Stimulated activated CD8-positive, alpha-beta memory T cell treated with anti-CD3 and anti-CD28 coated beads, Interleukin-12 subunit alpha, Interleukin-12 subunit beta, amount 100 ng/mL, for 1 hour (primary cell): ENCODE measurements at places on chromosomes 5 and 9.

DNA sequence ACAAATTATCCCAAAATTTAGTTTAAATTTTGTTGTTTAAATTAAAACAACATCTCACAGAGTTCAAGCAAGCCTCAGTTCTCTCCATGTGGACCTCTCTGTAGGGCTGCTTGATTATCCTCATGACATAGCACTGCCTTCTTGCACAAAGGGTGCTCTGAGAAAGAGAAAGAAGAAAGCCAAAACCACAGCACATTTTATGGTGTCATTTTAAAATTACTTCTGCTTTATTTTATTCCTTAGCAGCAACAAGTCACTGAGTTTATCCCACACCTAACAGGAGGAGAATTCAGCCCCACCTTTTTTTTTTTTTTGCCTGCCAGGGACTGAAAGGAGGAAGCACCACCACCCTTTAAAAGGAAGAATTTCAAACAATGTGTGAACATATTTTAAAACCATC, 12.8 kb upstream of the KCNV2 start:
- no peak for DNase-seq

- DNase-seq: no peak
These were observed 112.8 kb upstream of the CTNND2 start for GRCh38 chr5:12017007-12017406.

DNA sequence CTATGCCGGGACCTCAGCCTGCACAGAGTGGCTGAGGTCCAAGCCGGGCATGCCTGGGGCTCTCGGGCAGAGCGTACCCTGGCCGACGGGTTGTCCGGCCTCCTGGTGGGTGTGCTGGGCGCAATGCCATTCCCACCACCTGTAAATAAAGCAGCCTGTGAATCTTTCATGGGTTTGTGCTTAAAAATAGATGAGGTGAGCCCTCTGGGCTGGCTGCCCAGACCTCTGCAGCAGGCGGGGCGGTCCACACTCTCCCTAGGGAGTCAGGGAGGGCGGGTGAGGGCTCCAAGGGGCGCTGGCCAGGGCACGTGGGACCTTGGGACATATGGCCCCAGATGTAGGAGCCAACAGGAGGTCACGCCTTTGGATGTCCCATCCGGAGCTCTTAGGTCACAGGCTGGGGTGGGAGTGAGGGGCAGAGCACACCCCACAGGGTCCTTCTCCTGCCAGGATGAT, 3.6 kb upstream of the AGPAT2 start:
- DNase-seq: no peak

- no peak for DNase-seq
These were observed 7.2 kb upstream of the SFXN1 start for GRCh38 chr5:175471196-175471595.

GRCh38 chr9:74407166-74407565, 90.0 kb upstream of the RORB start:
- no peak for DNase-seq

DNA sequence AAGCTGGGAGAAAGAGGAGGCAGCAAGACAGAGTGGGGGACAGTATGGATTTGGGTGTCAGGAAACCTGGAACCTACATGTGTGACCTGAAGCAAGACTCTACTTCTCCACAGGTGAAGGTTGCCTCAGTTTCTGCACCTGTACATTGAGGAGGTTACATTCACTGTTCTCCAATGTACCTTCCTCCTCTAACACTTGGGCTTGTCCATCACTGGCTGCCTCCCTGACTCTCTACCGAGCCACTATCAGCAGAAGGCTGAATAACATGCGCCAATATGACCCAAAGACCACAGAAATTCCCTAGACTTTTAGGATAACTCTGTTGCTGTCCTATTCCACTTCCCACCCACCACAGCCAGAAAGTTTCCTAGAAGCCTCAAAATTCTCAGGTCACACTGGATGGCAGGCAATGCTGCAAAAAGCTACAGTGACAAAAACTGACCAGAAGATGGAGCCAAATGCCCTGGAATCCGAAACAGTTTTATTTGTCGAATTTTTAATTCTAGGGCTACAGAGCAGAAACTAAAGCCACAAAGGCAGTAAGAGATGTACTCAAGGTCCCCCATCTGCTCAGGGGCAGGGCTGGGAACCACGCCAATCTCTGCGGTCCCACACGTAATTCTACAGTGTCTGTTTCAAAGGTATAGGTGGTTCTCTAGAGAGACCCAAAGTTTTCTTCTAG, 64.4 kb downstream of the FAM114A2 start:
- DNase-seq: no peak

- no peak for DNase-seq
These were observed 133.1 kb downstream of the DOCK8 start for GRCh38 chr9:347667-348292.

- no peak for DNase-seq
These were observed 14.3 kb upstream of the ASPN start for GRCh38 chr9:92496396-92497176.

GRCh38 chr5:2550509-2550908, 201.0 kb downstream of the IRX2 start:
- DNase-seq: no peak

- no peak for DNase-seq
These were observed 144.9 kb downstream of the GOLPH3 start for GRCh38 chr5:32029261-32029660.

- DNase-seq: no peak
These were observed 952.8 kb upstream of the EDIL3 start for GRCh38 chr5:85337435-85337834.

- DNase-seq: no peak
These were observed 68.8 kb downstream of the JAKMIP2 start for GRCh38 chr5:147713550-147714295.

DNA sequence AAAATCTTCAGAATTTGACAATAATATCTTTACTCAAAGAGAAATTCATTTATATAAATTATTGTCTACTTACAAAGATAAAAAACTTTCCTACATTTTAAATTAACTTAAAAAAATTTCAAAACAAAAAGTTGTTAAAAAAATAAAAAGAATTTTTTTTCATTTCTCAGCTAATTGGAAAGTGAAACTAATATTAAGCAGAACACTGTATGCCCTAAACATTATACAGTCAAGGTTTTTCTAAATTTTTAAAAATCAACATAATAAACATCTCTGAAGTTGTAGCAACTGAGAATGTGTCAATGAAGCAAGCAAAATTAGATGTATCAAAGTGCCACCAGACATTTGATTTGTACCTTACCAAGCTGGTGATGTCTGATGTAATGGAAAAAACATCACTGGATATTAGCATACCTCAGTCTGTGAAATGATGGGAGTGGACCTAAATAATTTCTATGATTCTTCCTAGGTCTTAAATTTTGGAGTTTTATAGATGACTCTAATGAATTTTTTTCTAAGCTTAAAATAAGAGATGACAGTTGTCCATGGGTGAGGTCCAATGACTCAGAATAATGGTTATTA, 290.1 kb downstream of the ADAMTS6 start:
- no peak for DNase-seq

GRCh38 chr5:152274224-152274623, 130.9 kb downstream of the NMUR2 start:
- DNase-seq: no peak

GRCh38 chr9:79555474-79556089, 16.2 kb upstream of the TLE4 start:
- DNase-seq: no peak

DNA sequence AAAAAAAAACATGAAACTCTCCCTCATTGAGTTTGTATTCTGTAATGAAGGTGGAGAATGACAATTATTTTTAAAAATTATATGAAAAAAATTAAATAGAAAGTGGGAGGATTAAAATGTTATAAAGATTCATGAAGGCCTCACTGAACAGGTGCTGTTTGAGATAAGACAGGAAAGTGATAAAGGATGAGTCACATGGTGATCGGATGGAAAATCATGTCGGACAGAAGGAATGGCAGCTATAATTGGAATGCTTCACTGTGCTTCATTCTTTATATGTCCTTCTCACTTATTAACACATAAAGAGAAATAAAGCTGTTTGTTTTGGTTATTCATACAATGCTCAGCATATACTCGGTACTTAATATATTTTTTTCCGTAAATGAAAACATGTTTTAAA, 464.5 kb upstream of the RGMB start:
- DNase-seq: no peak

DNA sequence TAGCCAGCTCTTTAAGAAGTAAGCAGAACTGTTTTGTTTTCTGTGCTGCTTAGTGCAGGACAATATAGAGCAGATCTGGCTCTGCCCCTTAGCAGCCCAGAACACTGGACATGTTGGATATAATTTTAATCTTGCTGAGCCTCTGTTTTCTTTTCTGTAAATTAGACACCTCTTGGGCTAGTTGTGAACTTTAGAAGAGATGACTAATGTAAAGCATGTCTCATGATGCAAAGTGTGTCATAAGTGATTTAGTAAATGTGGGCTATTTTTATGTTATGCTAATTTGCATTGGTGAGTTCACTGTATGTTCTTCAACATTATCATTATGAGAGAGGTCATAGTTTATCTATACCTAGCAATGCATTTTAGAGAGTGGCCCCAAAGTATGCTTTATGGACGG, 156.1 kb upstream of the ADAMTSL1 start:
- DNase-seq: no peak

- DNase-seq: no peak
These were observed 6.6 kb upstream of the LMX1B start for GRCh38 chr9:126607086-126607485.

GRCh38 chr5:124865603-124866354, 119.3 kb upstream of the ZNF608 start:
- no peak for DNase-seq

GRCh38 chr5:176813587-176814312, 3.4 kb downstream of the UNC5A start:
- no peak for DNase-seq

DNA sequence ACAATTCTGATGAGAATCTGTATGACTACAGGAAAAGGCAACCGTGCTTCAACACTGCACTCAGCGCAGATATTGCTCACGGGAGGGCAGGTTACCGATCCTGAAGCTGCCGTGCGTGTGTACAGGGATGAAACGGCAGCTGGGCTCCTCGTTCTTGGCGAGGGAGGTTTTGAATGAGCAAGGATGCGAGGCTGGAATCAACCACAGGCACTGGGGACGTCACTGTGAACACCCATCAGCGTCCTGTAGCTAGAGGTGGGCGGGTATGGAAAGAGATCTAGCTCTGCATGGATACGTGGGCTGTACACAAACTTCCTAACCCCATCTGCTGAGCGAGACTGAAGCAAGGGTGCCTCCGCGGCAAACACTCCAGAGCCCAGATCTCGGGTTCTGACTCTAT, 84.3 kb upstream of the COL5A1 start:
- DNase-seq: no peak

DNA sequence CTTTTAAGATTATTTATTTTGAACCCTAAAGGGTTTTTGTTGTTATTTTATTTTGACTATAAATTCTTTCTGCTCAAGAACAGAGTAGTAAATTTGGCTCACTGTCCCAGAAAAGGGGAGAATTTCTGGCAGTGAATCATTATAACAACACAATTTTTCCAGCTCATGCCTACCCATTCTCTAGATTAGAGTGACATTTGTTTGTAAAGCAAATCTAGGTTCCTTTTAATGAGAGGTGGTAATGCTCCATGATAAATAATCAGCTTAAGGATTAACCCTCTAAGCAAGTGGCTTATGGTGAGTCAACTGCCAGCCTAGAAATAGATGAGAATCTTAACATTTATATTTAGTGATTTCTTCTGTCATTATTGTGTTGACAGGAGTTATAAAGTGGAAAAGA, 409.2 kb downstream of the NFIB start:
- no peak for DNase-seq

GRCh38 chr9:127971357-127972235, 9.2 kb downstream of the EEIG1 start:
- no peak for DNase-seq

GRCh38 chr5:175564716-175565115, 86.4 kb downstream of the SFXN1 start:
- DNase-seq: no peak

- no peak for DNase-seq
These were observed 105.0 kb downstream of the ANKRD55 start for GRCh38 chr5:56128113-56128512.

GRCh38 chr5:115068239-115069086, 101.2 kb downstream of the TRIM36 start:
- DNase-seq: no peak

DNA sequence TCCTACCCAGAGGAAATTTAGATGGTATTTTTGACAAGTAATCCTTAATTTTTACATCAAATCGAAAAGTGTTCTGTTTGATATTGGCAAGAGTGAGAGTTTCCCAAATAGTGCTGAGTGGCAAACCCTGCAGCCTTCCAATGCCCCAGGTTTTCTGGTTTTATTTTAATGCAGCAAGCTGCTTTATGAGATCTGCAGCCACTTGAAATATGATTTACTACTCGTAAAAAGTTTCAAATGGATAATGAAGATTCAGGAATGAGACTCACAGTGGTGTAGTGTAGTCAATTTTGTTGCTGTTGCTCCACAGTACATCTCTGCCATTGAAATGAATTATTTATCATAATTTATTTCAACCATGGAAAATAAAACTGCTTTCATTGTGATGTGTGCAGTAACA, 23.6 kb upstream of the TLX3 start:
- no peak for DNase-seq
